ENCODE measurements at places on chromosomes 12 and 14.

DNA sequence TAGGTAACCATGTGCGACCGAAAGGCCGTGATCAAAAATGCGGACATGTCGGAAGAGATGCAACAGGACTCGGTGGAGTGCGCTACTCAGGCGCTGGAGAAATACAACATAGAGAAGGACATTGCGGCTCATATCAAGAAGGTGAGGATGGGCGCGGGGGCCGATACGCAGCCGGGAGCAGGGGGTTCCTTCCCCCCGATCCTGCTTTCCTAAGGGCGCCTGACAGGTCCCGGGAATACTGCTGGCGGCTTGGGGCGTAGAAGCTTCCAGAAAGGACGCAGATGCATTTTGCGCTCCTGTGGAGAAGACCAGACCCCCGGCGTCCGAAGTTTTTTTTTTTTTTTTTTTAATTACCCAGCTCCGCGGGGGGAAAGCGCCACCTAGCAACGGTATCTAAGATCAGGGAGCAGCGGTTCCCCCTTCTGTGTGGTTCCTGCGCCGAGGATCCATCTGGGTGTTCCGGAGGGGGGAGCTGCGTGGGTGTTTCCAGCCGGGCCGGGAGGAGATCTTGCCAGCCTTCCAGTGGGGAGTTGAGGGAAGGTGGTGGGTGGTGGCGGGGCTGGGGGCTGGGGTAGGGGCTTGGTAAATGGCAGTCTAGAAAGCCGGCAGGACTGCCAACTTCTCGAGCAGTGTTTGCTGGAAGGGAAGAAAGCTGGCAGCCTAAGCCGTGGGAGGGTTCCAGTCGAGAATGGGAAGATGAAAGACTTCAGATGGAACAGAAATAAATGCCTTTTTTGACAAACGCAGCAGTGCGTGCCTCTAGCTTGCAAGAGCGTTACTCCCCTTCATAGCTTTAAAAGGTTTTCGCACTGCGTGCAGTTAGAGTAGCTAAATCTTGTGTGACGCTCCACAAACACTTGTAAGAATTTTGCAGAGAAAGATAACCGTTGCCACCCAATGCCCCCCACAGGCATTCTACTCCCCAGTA is 764 bp downstream of the DYNLL1 start:
- DNase-seq, result peak; percentile 33

GRCh38 chr12:113720629-113721028 is 245.5 kb downstream of the RBM19 start:
- DNase-seq, result no peak

DNA sequence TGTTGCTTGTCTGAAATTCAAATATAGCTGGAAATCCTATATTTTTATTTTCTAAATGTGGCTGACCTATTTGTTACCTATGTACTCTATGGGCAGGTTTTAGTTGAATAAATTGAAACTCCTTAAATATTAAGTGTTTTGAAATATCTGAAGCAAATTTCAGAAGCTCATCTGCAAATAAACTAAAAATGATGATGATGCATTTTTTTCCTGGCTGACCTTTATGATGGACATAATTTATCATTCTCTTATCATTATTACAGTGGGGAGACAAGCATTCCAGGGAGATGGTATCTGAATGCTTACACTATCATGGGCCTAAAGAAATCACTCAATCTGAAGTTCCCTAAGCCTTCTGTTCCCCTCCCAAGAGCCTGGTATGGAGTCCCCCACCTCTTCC is 1225.2 kb downstream of the AACS start:
- DNase-seq, result no peak

- no peak for DNase-seq
These were observed 16.1 kb upstream of the ATF1 start for GRCh38 chr12:50747817-50748216.

GRCh38 chr12:6275928-6276887 is 34.3 kb upstream of the PLEKHG6 start:
- no peak for DNase-seq

DNA sequence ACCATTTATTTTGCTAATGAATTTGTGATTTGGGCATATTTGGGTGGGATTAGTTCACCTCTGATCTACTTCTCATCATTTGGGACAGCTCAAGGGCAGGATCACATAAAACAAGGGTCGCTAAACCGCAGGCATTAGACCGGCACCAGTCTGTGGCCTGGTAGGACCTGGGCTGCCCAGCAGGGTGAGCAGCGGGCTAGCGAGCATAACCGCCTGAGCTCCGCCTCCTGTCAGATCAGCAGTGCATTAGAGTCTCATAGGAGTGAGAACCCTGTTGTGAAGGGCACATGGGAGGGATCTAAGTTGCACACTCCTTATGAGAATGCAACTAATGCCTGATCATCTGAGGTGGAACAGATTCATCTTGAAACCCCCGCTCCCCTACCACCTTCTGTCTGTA is 785.3 kb downstream of the TRHDE start:
- DNase-seq, result no peak
